Bronchial smooth muscle cell (primary cell): ENCODE measurements at places on chromosomes 5 and 9. TPM values are rescaled to one million over a fixed set of nuclear protein-coding genes. Genes with fewer than 3 reads are reported as not detected.

ADGRD2 gene
- total RNA-seq: not detected in 2 replicates

PCDHA1 gene
- under 0.01 TPM in 2 replicates for total RNA-seq

RALGDS gene
- 20.2 and 20.4 TPM in 2 replicates for total RNA-seq

SLC6A18 gene
- total RNA-seq: not detected in 2 replicates

NEUROG1 gene
- total RNA-seq: not detected in 2 replicates

PRRX2 gene
- 21.5 and 44.3 TPM in 2 replicates for total RNA-seq

PCDH1 gene
- total RNA-seq: under 0.01 and 0.26 TPM in 2 replicates

FCN2 gene
- not detected in 2 replicates for total RNA-seq

FAM153A gene
- total RNA-seq: not detected in 2 replicates

SH3TC2 gene
- total RNA-seq: 0.34 and 3.6 TPM in 2 replicates

C1QTNF3 gene
- 1.1 and 1.3 TPM in 2 replicates for total RNA-seq

DMRT3 gene
- not detected in 2 replicates for total RNA-seq

RARS1 gene
- 104 and 151 TPM in 2 replicates for total RNA-seq

PLK2 gene
- total RNA-seq: 60.3 and 133 TPM in 2 replicates

ACTBL2 gene
- total RNA-seq: under 0.01 TPM in 1 of 2 replicates, not detected in the other

CPEB4 gene
- 12.8 and 13.4 TPM in 2 replicates for total RNA-seq

GPX3 gene
- total RNA-seq: 11.3 and 14.9 TPM in 2 replicates

KCNT1 gene
- total RNA-seq: not detected in 2 replicates

BNC2 gene
- total RNA-seq: 28.8 and 42.7 TPM in 2 replicates

TAF11L12 gene
- total RNA-seq: not detected in 2 replicates

CKMT2 gene
- total RNA-seq: 1.3 and 3.6 TPM in 2 replicates

TNIP1 gene
- 53.4 and 66.6 TPM in 2 replicates for total RNA-seq

TERT gene
- not detected in 2 replicates for total RNA-seq

PAEP gene
- not detected in 2 replicates for total RNA-seq

NDST1 gene
- 19.7 and 22.2 TPM in 2 replicates for total RNA-seq

GABRA6 gene
- total RNA-seq: not detected in 2 replicates
